ENCODE measurements at places on chromosomes 5 and 9. TPM values are rescaled to one million over a fixed set of nuclear protein-coding genes. Genes with fewer than 3 reads are reported as not detected.
A peak's percentile ranks its signal among the peaks of the same experiment; 100 is the strongest.

Gene IFNA2
- total RNA-seq: not detected

Gene TNFSF8
- 57.3 TPM for total RNA-seq

- peaks cover 23% of the 10 kb centered on the region for H3K36me3 ChIP-seq
- no peak overlapping the region for H3K4me3 ChIP-seq
- no peaks in the 10 kb centered on the region for H3K27me3 ChIP-seq
- peaks cover 50% of the 10 kb centered on the region for H3K4me1 ChIP-seq
- DNase-seq: peak; percentile 48
- peak overlapping the region; percentile 54 for H3K27ac ChIP-seq
Measured at GRCh38 chr5:156934450-156935211, 28.4 kb downstream of the TIMD4 start.

DNA sequence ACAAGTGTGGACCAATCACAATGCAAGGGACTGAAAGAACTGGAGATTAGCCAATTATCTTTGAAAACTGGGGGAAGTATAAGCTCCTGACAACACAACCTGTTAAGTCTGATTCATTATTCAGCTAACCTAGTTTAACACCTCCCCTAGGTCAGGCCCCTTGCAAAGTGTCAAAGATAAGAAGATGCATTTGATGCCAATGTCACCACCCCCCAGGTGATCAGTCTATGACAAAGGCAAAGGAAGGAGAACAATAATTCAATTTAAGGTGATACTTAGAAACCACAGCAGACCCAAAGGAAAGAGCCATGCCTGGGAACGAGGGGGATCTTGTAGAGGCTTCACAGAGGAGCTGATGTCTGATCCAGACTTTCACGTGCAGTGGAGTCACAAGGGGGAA is 137.9 kb downstream of the FBXL7 start:
- H3K27ac ChIP-seq: no peak overlapping the region
- no peaks in the 10 kb centered on the region for H3K4me1 ChIP-seq
- no peak for DNase-seq

DNA sequence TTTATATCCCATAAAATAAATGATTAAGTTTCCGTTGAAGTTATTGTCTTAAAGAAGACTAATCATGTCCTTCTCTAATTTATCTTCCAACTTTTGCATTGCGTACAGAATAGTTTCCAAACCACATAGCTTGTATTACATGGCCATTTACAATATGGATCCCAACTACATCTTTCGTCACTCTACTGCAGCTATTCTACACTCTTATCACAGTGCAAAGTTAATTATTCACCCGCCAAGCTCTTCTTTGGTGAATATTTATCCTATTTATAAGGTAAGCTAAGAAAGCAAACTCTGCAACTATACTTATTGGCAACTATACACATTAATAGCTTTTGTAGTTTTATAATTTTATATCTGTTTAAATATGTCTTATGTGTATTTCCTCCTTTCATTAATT is 75.9 kb upstream of the ADAMTS19 start:
- H3K4me3 ChIP-seq: no peak overlapping the region
- H3K36me3 ChIP-seq: peaks cover 2% of the 10 kb centered on the region
- no peaks in the 10 kb centered on the region for H3K27me3 ChIP-seq

All from activated naive CD8-positive, alpha-beta T cell treated with anti-CD3 and anti-CD28 coated beads for 36 hours (primary cell).